ENCODE measurements at places on chromosomes 5 and 9.

DNA sequence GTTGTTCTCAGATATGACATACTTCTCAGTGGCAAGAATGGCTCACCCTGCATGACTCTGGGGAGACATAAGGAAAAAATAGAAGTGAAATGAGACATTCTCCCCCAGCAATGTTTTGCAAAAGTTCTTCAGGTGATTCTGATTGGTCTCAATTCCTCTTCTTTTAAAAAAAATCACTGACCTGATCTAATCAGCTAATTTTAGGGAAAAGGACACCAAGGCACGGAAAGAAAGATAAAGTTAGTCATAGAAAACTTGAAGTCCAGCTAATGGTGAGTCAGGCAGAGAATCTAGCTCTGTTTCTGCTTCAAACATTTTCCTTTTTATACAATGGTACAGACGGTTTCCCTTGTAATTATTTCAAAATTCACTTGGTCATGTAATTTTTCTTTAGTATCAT, 1018.9 kb upstream of the ARRDC3 start:
- DNase-seq: no peak

- DNase-seq: peak; percentile 90
These were observed 21.1 kb upstream of the EEIG1 start for GRCh38 chr9:128001779-128002298.

GRCh38 chr9:91077624-91078368, 276.2 kb downstream of the SYK start:
- DNase-seq: no peak

- no peak for DNase-seq
These were observed 566.1 kb downstream of the ZNF608 start for GRCh38 chr5:124180299-124180874.

- DNase-seq: no peak
These were observed 68.5 kb downstream of the PTCD2 start for GRCh38 chr5:72388646-72389045.

DNA sequence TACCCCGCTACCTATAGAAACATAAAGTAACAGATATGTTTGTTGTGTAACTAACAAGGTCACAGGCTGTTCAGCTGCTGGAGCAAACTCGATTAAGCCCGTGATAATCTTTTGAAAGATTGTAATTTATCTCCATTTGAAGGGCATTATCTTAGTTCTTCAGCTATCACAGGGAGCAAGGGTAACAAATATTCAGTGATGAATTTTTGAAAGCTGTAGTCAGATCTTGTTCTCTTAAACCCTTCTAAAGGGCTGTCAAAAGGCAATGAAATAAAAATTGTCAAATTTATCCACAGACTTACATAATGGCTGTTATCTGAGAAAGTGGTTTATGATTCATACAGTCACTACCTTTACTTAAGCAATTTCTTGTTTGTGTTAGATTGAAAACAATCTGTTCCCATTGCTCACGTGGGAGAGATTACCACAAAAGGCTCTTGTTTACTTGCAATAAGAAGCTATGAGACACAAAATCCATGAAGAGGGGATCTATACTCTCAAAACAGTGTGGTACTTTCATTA, 78.3 kb upstream of the ZNF608 start:
- no peak for DNase-seq

DNA sequence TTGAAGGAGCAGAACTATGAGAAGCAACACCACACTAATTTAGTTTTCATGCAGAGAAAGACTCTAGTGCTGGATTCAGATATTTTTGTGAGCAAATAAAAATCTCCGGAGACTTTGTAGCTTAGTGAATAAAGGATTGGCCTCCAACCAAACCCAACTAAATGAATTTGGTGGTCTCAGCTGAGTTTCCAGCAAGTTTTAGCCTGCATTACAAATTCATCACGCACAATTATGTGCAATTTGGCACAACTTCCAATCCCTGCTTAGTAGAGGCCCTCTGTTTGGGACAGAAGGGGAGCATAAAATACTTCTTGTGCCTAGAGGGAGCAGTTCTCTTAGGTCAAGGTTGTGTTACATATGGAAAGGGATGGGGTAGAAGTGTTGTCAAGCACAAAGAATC, 112.3 kb upstream of the ADAMTSL1 start:
- no peak for DNase-seq

DNA sequence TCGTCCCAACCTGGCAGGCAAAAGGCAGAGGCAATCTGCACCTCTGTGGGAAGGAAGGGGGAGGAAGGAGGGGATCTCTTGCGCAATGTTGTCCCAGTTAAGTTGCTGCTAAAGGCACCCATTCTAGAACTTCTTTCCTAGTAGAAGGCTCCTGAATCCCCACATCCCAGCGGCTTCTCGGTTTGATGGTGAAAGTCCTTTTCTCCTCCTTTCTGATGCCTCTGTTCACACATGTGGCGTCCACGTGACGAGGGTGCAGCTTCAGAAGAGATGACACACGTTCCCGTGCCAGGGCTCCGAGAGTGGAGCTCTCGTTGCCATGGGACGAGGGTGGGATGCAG, 96.9 kb upstream of the FCN2 start:
- no peak for DNase-seq

DNA sequence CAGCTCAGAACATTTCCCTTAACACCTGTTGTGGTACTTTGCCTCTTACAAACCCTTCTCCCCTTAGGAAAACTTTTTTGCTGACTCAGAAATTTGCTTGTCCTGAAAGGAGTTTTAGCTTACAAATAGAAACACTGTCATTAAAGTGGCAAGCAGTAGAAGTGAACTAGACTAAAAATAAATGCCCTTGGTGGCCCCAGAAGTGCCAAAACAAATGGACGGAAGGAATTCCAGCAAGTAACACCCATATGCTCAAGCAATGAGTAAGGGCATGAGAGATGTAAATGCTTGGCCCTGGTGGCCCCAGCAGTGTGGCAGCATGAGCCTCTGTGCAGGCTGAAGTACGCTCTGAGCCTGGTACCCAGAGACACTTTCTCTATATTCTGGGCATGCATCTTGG, 8.6 kb downstream of the VLDLR start:
- no peak for DNase-seq

GRCh38 chr9:123349033-123349432, 7.0 kb upstream of the CRB2 start:
- DNase-seq: no peak

GRCh38 chr5:150522504-150523414, 14.8 kb downstream of the NDST1 start:
- DNase-seq: no peak

GRCh38 chr5:133402775-133403174, 209.6 kb downstream of the FSTL4 start:
- DNase-seq: no peak

DNA sequence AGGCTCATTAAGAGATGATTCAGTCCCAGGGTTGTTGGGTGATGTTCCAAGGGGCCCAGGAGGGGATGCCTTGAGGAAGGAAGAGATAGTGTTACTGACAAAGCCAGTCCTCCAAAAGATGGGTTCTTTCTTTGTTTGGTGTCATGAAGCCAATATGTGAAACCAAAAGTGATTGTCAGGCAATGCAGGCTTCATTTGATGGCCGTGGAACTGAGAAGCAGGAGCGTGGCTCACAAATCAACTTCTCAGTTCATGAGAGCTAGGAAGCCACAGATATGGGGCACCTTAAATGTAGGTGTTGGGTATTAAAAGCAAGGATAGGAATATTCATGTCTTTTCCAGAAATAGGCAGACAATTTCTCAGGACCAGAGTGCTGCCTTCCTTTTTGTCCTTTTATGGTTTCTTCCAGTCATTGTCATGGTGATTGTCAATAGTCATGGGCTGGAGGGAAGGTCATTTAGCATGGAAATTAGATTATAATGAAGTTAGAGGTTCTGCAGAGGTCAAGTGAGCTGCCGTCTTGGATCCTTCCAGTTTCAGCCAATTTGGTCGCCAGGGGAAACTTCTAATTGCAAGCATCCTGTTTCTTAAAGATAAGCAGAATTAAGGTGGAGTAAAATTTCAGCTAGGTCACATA, 393.0 kb downstream of the NTRK2 start:
- DNase-seq: no peak

DNA sequence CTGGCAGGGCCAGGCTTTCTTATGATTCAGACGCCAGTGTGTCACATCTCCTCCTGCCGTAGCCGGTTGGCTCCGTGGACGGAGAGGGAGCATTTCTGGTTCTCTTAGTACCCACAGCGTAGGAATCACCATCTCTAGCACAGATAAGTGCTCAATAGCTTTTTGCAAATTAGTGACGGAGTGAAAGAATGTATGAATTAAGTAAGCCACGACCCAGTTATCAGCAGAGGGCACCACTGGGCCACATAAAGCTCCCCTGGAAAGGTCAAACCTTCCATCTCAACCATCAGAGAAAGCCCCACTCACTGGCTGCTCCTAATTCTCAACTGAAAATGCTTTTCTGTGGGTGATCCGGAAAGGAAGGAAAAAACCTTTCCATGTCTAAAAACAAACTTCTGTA, 317.0 kb upstream of the ADCY2 start:
- no peak for DNase-seq

- no peak for DNase-seq
These were observed 1066.3 kb upstream of the NUDT12 start for GRCh38 chr5:104628911-104629310.
